ENCODE measurements at places on chromosomes 3 and 15.

- peak; percentile 10 for DNase-seq
These were observed 887.4 kb downstream of the FHIT start for GRCh38 chr3:60363817-60364216.

GRCh38 chr3:138125548-138126221, 6.5 kb downstream of the A4GNT start:
- no peak for DNase-seq

DNA sequence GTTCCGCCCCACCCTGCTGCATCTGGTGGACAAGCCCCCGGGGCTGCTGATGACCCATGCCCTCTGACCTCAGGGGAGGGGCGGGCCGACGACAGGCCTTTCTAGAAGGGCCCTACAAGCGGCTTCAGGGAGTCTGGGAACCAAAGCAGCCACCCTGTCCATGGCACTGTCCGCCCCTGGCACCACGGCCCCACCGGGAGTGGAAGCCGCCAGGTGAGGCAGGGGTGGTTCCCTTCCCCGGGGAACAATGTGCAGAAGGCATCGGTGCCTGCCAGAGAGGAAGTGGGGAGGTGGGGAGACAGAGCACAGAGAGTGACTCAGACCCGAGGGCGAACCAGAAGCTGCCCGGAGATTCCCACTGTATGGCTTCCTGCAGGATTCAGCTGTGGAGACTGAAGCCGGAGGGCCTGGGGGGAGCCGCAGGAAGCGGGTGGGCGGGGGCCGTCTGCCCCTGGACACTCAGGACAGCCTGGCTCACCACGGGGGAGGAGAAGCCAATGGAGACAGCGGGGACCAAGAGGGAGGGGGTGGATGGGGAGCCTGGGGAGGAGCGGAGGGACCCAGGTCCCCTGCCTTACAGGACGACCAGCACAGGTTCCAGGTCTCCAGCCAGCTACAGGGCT, 134.0 kb downstream of the TPRA1 start:
- DNase-seq, result no peak

- no peak for DNase-seq
These were observed 124.5 kb downstream of the THSD4 start for GRCh38 chr15:71239592-71240364.

DNA sequence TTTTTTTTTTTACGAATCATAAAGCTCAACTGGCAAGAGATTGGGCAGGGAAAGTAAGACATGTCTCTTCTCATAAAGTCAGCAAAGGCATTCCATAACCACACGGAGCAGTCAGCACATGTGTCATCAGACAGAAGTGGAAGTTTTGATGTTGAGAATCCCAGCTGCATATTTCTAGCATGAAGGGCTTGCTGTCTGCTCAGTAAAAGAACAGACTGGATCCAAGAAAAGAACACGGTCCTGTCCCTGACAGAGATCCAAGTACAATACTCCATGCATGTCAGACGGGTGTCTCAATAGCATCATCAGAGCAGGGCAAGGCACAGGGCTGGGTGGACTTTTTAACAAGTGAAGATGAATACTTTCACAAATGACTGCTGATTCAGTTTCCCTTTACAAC, 38.2 kb downstream of the ABI3BP start:
- DNase-seq, result no peak

DNA sequence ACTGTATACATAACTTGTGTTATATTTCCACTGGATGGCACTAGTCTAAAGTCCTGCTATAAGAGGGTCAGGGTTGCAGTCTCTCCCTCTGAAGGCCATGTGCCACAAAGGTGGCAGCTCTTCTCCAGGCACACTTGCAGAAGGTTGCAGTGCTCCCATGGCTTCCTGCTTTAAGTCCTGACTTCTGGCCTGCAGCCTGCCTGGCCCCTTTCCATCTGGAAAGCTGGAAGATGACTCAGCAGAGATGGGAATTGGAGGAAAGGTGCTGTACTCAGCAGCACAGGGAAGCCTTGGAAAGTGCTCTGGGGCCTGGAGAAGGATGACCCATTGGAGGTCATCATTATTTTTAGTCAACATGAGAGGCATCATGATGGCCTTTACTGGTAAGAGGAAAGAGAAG, 40.9 kb upstream of the MRPL3 start:
- no peak for DNase-seq

- no peak for DNase-seq
These were observed 115.8 kb downstream of the PDCD6IP start for GRCh38 chr3:33914212-33914611.

DNA sequence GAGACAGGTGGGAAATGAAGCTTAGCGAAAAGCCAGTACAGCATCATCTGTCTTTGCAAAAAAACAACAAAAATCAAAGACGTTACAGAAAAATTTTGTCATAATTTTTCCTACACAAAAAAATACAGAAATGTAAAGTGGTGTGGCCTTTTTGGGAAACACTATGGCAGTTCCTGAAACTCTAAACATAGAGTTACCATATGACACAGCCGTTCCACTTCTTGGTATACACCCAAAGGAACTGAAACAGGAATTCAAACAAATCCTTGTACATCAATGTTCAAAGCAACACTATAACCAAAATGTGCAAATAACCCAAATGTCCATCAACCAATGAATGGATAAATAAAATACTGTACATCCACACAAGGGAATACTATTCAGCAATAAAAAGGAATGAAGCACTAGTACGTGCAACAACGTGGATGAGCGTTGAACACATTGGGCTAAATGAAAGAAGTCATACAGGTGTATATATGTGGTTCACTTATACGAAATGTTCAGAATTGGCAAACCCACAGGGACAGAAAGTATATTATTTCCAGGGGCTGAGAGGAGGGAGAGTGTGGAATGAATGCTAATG, 46.8 kb downstream of the GLB1 start:
- DNase-seq, result no peak

GRCh38 chr3:170076715-170077238, 39.0 kb downstream of the GPR160 start:
- no peak for DNase-seq

GRCh38 chr3:187777331-187777941, 32.2 kb upstream of the BCL6 start:
- DNase-seq, result no peak

- DNase-seq, result no peak
These were observed 43.0 kb downstream of the BOC start for GRCh38 chr3:113254171-113254947.

DNA sequence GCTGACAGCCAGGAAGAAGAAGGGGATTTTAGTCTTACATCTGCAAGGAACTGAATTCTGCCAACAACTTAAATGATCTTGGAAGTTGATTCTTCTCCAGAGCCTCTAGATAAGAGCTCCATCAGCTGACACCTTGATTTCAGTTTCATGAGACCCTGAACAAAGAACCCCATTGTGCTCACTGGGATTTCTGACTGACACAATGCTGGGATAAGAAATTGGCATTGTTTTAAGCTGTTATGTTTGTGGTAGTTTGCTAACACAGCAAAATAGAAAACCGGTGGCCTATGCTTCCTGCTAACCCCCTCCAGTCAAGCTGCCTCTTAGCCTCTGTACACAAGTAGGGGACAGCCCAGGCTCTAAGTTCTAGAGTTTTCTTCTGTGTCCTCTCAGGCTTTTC, 36.2 kb downstream of the MASP1 start:
- no peak for DNase-seq

GRCh38 chr3:3578718-3579117, 220.5 kb upstream of the LRRN1 start:
- no peak for DNase-seq

DNA sequence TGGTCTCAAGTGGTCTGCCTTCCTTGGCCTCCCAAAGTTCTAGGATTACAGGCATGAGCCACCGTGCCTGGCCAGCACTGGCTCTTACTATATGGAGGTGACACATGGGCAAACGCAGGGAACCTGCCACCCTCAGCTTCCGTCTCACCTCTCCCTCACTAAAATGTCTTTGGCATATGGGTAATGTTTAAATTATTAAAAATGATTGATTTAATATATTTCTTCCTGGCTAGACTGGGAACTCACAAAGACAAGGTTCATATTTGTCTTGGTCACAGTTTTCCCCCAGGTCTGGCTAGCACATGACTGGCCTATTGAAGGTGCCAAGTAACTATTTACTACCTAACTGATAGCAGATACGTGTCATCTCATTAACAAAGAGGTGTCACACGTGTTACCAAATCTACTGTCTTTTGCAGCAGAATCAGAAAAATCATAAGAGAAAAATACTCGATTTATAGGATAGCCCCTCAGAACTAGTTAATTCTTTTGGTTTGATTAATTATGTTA, 48.2 kb downstream of the SYNM start:
- DNase-seq, result no peak

DNA sequence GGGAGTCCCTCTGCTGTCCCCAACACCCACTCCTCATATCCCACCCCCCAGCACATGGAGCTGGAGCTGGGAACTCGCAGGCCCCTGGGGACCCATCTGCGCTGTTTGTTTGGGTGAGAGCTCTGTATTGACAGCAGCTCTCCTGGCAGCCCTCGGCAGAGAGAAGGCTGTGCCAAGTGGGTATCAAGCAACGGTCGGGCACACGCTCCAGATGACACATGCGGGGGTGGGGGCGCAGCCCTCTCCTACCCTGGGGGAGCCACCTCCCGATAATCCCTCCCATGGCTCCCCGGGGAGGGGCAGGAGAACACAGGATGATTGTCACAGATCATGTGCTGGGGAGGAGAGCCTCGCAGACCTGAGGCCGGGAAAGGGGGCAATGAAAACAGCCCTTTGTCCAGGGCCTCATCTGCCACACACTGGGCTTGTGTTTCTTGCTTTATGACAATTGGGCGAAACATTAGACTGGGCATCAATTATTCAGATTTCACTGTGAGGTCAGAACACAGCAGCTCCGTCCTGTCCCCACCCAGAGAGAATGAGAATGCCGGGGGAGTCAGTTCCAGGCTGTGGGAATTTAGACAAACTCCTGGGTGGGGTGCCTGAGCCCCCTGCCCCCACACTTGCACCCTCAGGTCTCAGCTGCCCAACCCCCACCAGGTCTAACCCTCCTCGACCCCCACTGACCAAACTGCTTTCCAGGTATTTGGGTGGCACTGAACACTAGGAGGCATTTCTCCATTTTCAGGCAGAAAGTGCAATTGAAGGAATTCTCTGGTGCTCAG, 46.4 kb upstream of the KLF13 start:
- no peak for DNase-seq

- DNase-seq, result no peak
These were observed 874 bp downstream of the INO80 start for GRCh38 chr15:41115161-41115651.

- peak; percentile 28 for DNase-seq
These were observed 621 bp downstream of the ANXA2 start for GRCh38 chr15:60396958-60397771.

DNA sequence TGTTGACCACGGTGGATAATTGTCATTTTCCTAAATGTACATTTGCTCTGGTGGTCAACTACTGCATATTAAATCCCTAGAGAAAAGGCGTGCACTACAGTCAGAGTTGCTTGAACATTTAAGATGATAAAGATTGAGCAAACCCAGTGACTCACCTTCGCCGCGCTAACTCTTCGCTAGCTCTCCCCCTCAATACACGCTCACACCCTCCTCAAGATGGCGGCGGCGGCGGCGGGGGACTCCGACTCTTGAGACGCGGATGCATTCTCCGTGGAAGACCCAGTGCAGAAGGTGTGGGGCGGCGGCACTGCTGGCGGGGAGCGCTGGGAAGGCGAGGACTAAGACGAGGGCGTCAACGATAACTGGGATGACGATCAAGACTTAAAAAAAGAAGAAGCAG, 79.8 kb upstream of the PFN2 start:
- DNase-seq, result no peak

GRCh38 chr3:129576514-129577352, 29.7 kb downstream of the PLXND1 start:
- peak; percentile 88 for DNase-seq

DNA sequence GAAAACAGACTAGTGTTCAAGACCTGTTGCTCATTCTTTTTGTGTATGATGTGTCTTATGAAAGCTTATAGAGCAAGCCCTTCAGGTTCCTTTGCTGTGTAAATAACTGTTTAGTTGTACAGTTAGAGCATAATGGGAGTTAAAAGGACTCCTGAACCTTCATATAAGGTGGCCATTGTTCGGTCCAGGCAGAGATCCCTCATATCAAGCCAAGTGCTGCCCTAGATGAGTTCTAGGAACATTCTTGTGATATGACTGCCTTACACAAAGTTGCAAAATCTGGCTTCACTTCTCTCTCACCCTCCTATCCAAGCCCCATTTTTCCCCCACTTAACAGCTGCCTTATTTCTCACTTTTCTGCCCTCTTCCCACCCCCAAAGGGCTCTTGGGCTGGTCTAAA, 26.9 kb downstream of the GYG1 start:
- DNase-seq, result no peak

GRCh38 chr3:178714925-178715832, 178.9 kb downstream of the KCNMB2 start:
- DNase-seq, result peak; percentile 62

DNA sequence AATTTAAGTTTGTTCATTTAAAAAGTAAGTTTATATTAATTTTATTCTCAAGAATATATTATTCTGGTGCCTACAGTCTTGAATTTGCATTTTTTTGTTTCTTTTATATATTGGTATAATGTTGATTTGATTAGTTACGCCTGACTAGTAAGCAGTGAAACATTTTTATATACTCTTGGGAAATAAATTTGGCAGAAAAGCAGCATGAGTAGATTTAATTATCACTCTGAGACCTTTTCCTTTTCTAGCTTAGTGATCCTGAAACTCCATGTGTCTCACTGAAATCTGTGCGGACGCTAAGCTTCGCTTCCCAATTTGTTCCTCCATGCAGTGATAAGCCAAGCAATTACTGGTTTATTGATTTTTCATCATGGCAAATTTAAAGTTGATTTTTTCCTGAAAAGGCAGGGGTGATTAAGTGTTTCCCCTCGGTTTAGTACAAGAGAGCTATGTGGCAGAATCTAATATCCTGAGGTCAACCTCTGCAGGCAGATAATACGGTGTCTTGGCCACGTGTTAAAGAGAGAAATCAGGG, 87.2 kb upstream of the MLF1 start:
- DNase-seq, result no peak

GRCh38 chr3:100100425-100100824, 13.9 kb downstream of the FILIP1L start:
- DNase-seq, result no peak

GRCh38 chr3:22779737-22780136, 423.4 kb upstream of the UBE2E2 start:
- no peak for DNase-seq

DNA sequence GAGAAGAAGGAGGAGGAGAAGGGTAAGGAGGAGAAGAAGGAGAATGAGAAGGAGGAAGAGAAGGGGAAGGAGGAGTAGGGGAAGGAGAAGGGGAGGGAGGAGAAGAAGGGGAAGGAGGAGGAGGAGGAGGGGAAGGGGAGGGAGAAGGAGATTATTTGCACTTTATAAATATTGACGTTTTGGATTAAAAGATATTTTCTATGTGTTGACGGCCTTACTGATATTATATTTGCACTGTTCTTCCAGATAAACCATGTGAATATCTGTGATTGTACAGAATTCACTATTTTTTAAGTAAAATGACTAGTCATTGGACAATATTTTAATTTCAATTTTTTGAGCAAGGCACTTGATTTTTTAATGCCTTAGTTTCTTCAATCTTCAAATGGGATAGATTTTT, 310.5 kb upstream of the DNAJC19 start:
- DNase-seq, result no peak

- DNase-seq, result no peak
These were observed 18.4 kb downstream of the KLF15 start for GRCh38 chr3:126338790-126339288.
